ENCODE measurements at places on chromosomes 6 and 20.

- no peak for DNase-seq
Observed at GRCh38 chr6:103405321-103405720, 1454.4 kb downstream of the HACE1 start.

DNA sequence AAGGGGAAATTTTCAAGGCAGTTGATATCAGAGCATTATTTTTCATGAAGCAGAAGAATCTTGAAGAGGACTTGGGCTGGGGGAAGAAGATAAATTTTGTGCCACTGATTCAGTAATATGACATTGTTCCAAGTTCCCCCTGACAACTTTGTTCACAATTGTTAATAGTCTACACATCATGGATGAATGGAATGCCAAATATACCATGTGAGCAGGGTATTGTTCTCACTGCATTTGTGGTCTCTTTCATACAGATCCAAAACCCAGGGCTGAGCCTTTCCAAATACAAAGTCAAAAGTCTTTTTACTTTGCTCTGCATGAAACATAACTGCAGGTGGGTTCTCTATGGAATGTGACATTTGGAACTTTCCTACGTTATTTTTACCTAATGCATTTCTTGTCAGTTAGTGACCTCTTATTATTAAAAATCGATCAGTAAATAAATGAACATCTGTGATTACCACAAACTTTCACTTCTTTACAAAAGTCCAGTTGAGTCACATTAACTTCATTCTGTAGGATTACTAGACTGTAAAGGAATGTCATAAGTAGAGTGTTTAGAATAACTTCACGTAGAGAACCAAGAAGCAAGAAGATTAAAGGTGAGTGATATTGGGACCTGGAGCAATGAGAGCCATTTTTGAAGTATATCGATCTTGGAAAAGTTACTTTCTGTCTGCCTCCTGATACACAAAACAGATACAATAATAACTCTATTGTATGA lies 100.9 kb downstream of the RCAN2 start:
- no peak for DNase-seq

DNA sequence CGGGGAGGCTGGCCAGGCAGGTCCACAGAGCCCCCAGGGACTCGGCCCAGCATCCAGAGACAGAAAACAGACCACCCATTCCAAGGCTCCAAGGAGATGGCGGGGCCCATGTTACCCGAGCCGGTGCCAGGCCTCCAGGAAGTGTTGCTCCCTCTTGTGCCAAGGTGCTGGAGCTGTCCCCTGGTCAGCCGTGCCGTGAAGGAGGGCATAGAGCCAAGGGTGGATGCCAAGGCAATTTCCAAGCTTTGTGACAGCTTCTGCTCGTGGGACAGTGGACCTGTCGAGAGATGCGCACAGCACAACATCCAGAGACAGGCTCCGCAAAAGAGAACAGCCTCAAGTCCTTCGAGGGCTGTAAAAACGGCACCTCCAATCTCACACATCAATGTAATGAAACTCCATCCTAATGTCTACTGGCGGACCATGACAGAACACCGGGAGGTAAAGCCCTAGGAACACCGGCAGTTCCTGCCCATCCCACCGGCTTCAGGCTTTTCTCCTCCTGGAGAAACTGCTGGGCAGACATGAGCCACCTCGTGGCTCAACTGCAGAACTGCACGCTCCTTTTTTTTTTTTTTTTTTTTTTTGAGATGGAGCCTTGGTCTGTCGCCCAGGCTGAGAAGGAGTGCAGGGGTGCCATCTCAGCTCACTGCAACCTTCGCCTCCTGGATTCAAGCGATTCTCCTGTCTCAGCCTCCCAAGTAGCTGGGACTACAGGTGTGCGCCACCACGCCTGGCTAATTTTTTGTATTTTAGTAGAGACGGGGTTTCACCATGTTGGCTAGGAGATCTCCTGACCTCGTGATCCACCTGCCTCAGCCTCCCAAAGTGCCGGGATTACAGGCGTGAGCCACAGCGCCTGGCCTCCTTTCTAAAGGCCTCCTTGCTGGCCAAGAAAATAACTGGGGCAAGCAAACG lies 30.9 kb upstream of the AVP start:
- DNase-seq = peak; percentile 68

GRCh38 chr20:57529810-57530209 lies 4.9 kb upstream of the CTCFL start:
- DNase-seq = no peak

DNA sequence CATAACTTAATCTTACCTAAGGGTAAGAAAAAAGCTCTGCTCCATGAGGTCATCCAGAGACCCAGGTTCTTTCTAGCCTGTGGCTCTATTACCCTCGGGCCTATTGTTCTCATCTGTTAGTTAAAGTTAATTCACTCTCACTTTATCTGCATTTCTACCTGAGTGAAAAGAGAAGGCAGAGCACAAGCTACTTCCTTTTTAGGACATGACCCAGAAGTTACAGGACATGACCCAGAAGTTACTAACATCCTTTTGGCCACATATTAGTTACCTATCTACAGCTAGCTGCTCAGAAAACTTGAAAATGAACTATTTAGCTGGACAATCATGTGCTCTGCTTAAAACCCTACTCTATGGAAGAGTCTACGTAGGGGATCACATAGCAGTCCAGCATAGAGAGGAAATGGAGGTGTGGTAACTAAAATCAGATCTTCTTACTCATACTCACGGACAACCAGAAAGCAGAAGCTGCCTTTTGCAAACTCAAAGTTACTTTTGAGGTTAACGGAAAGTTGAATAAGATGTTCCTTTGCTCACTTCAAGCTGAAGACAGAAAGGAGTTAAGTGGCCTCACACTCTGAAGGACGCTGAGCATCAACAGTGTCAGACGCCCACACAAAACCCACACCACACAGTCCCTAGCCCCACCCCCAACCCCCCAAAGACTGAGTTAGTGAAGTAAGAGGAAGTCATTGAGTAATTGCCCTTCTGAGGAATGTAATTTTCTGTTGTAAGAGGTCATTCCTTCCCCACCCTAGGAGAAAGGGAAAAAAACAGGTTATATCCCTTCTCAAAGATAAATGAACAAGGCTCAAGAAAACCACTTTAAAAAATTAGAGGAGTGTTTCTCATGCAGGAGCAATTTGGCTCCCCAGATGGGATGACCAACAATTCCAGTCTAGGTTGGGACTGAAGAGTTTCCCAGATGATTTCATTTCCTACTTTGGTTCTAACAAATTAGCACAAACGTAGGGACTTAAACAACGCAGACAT lies 45.9 kb upstream of the TAB2 start:
- no peak for DNase-seq

- no peak for DNase-seq
Observed at GRCh38 chr6:92469186-92469828, 950.1 kb downstream of the EPHA7 start.

DNA sequence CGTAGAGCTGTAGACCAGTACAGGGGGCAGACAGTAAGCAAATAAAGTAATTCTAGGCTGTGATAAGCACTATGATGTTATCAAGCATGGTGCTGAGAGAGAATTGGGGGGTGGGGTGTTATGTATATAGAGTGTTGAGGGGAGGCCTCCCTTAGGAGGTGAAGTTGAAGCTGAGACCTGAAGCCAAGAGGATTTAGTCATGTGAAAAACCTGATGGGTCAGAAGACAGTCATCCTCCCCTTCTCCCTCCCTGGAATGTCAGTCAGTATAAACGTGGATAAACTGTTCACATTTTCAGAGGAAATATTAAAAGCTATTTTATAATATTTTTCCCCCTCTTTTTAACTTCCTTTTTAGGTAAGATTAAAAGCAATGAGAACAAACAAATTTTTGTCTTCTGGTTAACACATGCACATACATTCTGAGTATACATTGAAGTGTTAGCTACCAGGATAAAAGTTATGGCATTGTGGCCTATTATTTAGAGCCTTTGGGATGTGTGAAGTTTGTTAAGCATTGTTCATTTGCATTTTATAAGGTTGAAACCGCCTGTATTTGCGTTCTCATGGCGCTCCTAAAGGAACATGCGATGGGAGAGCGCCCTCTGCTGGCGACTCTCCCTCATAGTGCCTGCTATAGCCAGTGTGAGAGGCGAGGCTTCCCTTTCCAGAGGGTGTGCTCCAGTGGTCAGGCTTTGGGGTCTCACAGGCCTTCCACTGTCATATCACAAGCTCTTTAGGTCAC lies 35.4 kb upstream of the MAPK13 start:
- DNase-seq = peak; percentile 90

DNA sequence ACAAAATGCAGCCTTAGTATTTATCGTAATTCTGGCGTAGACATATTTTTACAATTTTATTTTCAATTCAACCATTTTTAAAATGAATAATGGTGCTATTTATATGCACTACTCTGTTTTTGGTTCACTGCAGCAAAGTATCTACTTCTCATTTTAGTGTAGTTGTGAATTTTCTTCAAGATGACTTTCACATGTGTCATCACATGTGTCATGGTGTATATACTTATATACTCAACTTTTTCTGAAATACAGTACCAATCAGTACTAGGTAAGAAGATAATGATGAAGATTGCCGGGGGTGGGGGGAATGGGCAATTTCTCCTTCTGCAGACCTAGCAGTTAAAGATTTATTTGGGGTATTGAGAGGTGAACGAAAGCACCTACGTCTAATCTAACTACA lies 634.5 kb downstream of the PHF3 start:
- DNase-seq = no peak

DNA sequence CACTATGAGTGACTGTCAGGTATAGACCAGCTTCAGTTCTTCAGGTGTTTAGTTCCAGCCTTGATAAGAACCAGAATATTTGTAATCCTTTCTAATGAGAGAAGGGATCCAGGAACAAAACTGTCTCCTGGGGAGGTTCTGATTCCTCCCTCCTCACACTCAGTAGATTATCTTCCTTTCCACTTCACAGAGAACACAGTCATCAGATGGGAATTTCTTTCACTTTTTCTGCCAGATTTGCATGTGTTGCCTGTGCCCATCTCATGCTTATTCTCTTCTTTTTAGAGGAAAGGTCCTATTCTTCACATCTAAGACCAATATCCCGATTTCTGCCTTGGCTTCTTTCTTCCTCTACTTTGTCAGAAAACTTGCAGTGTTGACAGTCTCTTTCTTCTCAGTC lies 50.8 kb downstream of the CD109 start:
- no peak for DNase-seq

GRCh38 chr6:26437550-26437949 lies 2.8 kb upstream of the BTN3A3 start:
- DNase-seq = no peak

DNA sequence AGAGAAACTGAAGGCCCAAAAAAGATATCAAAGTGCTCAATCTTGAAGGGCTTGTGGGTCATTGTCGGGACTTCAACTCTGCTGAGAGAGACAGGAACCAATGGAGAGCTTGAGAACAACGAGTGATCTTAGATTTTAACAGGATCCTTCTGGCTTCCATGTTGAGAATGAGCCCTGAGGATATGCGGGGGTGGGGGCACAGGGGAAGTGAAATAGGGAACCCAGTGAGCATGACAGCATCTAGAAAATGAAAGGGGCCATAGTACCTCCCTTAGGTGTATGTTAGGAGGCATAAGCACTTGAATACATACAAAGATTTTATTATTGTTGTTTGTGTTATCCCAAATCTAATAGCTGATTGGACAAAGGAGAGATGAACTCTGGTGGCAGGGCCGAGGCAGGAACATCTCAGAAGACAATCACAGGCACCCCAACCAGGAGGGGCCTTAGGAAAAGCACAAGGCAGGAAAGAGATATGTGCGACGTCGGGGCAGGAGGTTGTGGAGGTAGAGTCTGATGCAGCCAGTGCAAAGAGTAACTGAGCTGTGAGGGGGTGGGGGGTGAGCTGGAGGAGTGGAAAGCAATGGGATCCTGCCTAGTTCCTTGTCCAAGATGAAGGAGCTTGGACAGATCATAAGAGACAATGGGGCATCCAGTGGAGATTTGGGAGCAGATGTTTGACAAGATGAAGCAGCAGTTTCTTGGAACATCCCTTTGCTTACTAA lies 10.4 kb downstream of the TGM6 start:
- no peak for DNase-seq

GRCh38 chr6:68689910-68690309 lies 54.8 kb downstream of the ADGRB3 start:
- no peak for DNase-seq

DNA sequence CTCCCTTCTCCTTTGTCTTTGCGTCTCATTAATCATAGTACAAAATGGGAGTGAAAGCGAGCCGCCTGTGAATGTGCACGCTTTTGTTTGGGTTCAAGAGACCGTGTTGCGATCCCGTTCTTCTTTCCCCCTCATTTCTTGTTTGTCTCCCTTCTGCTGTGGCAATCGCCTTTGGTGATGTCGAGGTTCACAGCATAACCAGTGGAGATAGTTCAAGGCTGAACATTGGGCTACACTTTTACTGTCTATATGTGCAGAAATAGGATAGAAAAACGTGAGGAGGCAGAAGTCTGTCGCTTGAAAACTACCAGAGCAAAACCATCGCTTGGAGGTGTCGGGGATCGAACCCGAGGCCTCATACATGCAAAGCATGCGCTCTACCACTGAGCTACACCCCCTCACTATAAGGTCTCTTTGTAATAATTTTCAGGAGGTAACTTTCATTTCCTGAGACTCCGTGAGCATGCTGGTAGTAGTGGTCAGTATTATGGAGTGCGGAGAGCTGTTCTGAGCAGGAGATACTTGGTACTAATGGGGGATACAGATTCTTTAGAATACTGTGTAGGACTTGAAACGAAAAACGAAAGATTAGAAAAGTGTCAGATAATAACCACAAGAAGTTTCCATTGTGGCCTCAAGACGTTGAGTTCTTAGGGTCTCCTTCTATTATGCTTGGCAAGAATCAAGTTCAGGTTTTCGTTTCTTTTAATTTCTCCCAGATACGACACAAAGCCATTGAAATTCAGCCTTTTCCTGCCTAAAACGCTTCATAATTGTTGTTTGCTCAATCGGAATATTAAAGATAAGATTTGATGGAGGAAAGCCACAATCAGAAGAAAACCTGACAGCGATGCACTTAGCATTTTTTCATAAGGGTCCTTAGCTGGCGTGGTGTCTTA lies 106.6 kb downstream of the TRIM27 start:
- DNase-seq = peak; percentile 56

DNA sequence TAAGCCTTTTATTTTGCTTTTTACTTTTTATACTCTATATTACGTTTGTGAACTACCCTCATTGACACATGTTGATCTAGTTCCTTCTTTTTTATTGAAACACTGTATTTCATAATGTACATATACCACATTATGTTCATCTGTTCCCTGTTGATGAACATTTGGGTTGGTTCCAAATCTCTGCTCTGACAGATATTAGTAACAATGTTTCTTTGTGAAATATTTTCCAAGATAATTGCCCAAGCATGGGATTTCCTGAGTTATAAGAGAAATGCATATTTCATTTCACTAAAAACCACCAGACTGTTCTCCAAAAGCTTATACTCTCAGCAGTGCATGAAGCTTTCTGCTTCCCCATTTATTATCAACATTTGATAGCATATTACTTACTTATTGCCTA lies 44.2 kb upstream of the TNFRSF21 start:
- DNase-seq = no peak

DNA sequence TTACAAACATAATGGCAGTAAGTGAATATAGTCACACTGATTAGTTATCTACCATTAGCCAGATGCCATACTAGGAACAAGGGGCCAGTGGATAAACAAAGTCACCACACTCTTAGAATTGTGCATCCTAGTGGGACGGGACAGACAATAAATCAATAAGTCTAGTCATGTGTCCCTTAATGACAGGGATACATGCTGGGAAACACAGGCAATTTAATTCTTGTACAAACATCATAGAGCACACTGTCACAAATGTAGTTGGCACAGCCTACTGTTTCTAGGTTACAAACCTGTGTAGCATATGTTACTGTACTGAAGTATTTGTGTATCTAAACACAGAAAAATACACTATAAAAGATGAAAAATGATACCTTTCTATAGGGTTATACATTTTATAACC lies 123.0 kb upstream of the FAM184A start:
- DNase-seq = no peak

All from dermis blood vessel endothelial cell (primary cell).